ENCODE measurements at places on chromosomes 4 and X.

GRCh38 chr4:90245837-90246236 is 118.6 kb downstream of the CCSER1 start:
- no peak for DNase-seq

DNA sequence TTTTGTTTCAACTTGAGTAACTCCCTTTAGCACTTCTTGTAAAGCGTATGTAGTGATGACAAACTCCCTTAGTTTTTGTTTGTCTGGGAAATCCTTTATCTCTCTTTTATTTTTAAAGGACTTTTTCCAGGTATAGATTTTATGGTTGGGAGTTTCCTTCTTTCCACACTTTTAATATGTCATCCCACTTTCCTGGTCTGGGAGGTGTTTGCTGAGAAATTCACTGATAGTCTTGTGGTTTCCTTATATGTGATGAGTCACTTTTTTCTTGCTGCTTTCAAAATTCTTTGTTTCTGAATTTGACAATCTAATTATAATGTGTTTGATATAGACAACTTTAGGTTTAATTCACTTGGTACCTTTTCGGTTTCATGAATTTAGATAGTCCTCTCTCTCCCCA is 353.9 kb downstream of the GPAT3 start:
- DNase-seq, result no peak

DNA sequence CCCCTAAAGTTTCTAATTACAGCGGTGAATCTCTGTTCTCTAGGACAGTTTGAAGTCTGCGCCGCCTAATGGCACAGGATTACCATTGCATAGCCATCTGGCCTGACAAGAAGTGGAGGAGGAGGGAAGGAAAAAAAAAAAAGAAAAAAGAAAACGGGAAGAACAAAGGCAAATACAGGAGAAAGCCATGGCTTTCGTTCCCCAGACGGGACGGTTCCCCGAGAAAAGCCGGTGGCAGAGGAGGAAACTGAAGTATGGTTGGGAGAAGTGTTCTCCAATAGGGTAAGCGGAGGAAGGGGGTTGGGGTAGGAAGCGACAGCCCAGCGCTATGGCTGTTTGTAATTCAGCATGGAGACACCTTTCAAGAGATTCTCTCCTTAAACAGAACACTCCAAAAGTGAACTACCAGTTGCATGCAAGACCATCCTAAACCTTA is 80.8 kb downstream of the HMGN5 start:
- DNase-seq, result peak; percentile 44

DNA sequence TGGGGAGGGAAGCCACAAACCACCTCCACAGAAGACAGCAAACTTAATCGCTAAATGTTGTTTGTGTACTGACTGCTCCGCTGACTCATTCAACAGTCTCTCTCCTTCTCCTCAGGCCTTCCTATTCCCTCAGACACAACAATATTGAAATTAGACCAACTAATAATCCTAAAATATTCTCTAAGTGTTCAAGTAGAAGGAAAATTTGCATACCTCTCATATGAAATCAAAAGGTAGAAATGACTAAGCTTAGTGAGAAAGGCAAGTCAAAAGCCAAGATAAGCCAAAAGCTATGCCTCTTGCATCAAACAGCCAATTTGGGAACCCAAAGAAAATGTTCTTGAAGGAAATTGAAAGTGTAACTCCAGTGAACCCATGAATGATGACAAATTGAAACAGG is 75.7 kb upstream of the ARHGAP24 start:
- DNase-seq, result no peak

- no peak for DNase-seq
Measured at GRCh38 chr4:11281720-11282119, 147.0 kb downstream of the HS3ST1 start.

GRCh38 chrX:323721-324628 is 5.4 kb upstream of the GTPBP6 start:
- no peak for DNase-seq

DNA sequence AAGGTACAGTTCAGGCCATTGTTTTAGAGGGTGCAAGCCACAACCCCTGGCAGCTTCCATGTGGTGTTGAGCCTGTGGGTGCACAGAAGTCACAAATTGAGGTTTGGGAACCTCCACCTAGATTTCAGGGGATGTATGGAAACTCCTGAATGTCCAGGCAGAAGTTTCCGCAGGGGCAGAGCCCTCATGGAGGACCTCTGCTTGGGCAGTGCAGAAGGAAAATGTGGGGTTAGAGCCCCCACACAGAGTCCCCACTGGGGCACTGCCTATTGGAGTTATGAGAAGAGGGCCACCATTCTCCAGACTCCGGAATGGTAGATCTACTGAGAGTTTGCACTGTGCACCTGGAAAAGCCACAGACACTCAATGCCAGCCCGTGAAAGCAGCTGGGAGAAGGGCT is 242.0 kb upstream of the ACTRT1 start:
- DNase-seq, result no peak

DNA sequence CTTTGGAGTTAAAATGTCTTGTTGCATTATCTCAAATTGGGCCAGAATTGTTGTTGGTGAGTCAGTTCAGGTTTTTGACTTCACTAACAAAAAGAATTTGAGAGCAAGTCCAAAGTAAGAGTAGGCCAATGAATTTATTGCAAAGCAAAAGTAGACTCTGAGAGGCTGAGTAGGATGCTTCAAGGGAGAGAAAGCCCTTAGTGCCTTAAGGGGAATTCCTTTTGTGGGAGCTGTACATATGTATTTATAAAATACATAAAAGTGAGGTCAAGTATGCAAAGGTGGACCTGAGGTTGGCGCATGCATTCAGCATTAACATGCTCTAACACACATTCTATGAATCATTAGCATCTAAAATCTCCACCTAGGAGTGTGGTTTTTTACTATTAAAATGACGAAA is 565.4 kb downstream of the GRXCR1 start:
- DNase-seq, result no peak

DNA sequence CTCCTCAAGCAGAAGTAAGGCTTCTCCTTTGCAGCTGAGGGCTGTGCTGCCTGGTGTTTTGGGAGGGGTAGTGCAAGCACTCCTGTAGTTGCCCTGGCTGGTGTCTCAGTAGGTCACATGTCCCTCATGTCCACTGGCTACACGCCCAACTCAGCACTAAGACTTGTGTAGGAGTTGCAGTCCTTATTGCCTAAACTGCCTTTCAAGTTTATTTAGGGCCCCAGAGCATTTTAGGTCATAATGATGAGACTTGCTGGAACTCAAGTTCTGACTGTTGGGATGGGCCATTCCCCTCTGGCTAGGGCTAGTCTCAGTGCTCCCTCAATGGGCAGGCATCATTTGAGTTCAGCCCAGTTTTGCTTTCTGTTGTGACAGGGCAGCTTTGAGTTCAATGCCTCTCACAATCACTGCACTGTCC is 44.1 kb downstream of the PPM1K start:
- DNase-seq, result no peak

- peak; percentile 44 for DNase-seq
Measured at GRCh38 chr4:118282692-118283091, 70.1 kb downstream of the PRSS12 start.

DNA sequence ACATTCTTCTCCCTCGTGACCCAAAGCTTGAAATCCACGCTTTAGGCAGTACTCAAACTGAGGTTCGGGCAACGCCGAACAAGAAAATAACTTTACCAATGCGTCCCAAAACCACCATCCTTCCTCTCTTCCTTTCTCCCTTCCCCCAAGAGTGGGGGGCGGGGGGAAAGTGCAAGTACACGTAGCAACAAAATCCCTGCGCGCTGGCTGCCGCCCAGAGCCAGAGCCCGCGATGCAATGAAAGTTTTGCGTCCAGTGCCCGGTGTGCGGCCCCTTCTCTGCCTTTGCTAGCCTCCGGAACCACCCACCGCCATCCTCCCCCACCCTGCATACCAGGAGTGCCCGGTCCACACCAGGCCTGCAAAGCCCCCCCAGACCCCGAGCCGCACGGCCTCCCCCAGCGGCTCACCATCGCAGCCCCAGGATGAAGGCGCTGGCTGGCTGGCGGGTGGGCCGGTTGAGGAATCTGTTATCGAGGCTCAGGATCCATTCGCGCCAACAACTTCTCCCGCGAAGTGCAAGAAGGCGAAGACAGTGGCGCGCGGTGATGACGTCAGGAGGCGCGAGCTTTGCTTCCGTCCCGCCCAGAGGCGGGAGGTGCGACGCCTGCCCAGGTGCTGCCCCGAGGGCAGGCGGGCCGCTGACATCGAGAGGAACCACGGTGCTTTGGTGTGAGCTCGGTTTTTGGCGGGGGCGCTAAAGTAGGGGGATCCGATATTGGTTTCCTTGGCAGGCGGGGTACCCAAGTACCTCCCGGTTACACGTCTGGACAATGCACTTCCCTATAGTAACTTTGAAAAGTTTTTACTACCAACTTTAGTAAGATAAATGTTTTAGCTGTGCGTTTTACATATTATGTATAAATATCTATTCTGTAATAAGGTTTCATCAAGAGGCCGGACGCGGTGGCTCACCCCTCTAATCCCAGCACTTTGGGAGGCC is at the start of gene RFC1:
Gene RFC1 (minus strand): TSS at position 533 of the 942 bp plus-strand sequence. CDS start 121 bp downstream, at position 412.
- DNase-seq, result peak; percentile 93

GRCh38 chr4:143089291-143089690 is 95.4 kb upstream of the USP38 start:
- no peak for DNase-seq

DNA sequence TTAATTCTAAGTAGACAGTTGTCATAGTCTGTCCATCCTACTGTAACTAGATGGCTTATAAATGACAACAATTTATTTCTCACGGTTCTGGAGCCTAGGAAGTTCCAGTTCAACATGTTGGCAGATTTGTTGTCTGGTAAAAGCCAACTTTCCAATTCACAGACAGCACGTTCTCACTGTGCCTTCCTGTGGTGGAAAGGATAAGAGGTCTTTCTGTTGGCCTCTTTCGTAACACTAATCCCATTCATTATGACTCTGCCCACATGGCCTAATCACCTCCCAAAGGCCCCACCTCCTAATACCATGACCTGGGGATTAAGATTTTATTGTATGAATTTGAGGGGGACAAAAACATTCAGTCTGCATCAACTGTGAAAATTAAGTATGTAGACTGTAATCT is 83.2 kb downstream of the GALNTL6 start:
- DNase-seq, result no peak

DNA sequence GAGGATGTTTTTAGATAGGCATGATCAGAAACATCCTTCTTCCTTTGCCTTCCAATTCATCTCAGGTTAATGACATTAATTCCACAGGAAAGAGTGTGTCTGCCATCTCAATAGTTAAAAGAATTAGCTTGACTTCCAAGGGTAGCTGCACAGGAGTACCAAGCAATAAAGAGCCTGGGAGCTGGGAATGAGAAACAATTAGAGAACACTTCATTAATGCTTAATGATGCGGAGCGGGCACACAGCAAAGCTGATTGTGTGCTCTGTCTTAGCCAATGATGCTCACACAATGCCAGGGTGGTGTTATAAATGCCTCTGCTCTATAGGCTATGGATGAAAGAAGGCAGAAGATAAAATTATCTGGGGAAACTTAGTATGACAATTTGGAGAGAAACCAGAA is 1052.5 kb upstream of the LCORL start:
- DNase-seq, result no peak

DNA sequence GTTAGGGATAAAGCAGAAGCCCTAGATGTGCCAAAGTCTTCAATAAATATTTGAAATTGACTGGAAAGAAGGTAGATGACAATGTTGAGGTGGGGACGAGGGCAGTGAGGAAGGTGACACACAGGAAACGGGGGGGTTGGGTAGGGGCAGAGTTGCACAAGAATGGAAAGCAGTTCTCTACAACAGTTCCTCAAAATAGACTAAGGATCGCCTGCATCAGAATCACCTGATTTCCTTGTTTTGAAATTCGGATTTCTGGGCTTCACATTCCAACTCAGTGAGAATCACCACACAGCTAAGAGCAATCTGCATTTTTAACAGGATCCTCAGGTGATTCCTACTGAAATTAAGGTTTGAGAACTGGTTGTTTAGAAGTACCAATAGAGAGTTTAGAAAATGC is 70.6 kb downstream of the ARFIP1 start:
- peak; percentile 28 for DNase-seq

GRCh38 chr4:1759170-1759817 is 33.8 kb upstream of the FGFR3 start:
- DNase-seq, result no peak

DNA sequence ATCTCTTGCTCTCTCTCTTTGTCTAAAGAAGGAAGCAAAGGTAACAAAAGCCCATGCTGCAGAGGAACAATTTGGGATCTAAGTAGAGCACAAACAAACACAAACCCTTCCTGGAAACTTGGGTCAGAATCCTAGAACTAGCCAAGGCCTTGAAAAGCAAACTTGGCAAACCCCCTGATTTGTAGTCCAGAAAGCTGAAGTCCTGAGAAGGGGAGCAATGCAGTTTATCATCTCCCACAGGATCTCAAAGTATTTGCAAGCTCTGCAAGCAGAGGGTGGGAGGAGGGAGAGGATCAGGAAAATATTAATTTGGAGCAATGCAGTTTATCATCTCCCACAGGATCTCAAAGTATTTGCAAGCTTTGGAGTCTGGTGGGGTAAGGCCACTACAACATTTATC is 379.5 kb upstream of the FGF13 start:
- no peak for DNase-seq

DNA sequence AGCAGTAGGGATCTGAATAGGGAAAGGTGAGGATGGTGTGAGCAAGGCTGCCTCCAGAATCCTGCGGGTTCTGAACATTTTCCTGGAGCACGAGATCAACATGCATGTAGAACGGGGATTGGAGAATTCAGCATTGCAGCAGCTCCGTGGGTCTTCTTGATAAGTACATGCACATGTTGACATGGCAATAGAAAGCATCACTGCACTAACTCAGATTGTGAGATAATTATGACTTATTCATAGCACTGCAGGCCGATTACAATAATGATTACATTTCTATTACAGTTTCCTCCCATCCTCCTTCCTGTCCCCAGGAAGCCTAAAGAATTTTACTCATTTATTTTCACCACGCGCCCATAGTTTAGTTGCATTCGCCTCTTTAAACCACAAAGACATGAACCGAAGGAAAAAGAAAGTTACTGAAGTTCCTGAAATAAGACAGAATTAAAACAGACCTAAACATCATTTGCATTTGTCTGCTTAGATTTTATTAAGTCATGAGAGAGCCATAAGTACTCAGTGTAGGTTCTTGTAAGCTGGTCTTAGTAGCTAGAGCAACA is 61.3 kb upstream of the ARX start:
- DNase-seq, result no peak

GRCh38 chr4:148015058-148015457 is 283.2 kb downstream of the ARHGAP10 start:
- no peak for DNase-seq

GRCh38 chr4:171676555-171677215 is 136.5 kb upstream of the GALNTL6 start:
- DNase-seq, result no peak
